Activated CD8-positive, alpha-beta memory T cell treated with anti-CD3 and anti-CD28 coated beads, Interleukin-2, amount 50 U/mL, for 4 hours (primary cell): ENCODE measurements at places on chromosomes 4 and X.

DNA sequence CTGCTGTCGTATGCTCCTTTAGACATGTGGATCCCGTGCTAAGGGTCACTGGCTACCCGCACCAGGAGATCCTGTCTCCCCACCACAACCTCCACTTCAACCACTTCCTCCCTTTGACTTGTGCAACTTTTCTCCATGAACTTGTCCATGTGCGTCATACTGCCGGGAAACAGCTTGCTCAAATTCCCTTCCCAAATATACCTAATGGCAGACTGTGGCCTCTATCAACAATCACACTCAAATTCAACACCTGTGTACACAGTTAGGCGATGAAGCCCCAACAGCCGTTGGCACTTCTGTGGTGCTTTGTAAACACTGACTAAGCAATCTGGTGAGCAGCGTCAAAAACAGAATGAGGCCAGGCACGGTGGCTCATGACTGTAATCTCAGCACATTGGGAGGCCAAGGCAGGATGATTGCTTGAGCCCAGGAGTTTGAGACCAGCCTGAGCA is 49.5 kb downstream of the CD99L2 start:
- no peak for DNase-seq

DNA sequence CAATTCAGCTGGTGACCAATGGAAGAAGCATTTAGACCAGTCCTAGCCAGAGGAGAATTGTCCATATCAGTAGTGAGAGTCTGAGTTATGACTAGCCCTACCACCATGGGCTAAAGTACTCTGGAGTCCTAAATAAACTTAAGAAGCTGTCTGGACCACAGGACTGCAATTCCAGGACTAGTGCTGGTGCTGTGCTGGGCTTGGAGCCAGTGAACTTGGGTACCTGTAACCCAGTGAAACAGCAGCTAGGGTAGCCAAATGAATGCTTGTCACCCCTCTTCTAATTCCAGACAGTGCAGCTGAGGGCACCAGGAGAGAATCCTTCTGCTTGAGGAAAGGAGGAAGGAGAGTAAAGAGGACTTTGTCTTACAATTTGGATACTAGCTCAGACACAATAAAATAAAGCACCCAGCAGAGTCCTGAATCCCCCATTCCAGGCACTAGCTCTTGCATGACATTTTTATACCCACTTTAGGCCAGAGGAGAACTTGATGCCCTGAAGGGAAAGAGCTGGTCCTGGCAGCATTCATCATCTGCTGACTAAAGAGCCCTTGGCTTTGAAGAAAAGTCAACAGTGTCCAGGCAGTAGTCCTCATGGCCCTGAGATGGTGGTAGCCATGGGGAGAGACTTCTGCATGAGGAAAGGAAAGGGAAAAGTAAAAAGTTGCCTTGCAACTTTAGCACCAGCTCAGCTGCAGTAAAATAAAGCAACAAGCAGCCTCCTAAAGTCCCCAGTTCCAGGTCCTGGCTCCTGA is 2675.7 kb downstream of the PCDH7 start:
- DNase-seq: no peak

GRCh38 chrX:13293700-13294099 is 26.2 kb downstream of the ATXN3L start:
- no peak for DNase-seq

DNA sequence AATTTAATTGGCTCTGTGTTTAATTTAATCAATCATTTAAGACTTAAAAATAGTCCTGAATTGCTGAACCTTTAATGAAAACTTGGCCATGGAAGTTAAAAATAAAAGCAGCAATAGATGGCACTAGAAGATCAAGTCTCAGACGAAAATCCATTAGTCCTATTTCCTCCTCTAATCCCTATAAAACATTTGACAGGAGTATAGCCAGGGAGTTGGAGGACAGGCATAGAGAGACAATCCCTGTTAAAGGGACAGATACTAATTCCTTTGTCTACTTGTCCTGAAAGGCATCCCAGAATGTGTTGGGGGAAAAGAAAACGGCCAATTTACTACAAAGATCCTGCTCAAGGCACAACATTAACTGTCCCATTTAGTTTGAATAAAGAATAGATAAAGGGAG is 276.3 kb upstream of the TACR3 start:
- no peak for DNase-seq
